ENCODE measurements at places on chromosomes 1 and 21.

DNA sequence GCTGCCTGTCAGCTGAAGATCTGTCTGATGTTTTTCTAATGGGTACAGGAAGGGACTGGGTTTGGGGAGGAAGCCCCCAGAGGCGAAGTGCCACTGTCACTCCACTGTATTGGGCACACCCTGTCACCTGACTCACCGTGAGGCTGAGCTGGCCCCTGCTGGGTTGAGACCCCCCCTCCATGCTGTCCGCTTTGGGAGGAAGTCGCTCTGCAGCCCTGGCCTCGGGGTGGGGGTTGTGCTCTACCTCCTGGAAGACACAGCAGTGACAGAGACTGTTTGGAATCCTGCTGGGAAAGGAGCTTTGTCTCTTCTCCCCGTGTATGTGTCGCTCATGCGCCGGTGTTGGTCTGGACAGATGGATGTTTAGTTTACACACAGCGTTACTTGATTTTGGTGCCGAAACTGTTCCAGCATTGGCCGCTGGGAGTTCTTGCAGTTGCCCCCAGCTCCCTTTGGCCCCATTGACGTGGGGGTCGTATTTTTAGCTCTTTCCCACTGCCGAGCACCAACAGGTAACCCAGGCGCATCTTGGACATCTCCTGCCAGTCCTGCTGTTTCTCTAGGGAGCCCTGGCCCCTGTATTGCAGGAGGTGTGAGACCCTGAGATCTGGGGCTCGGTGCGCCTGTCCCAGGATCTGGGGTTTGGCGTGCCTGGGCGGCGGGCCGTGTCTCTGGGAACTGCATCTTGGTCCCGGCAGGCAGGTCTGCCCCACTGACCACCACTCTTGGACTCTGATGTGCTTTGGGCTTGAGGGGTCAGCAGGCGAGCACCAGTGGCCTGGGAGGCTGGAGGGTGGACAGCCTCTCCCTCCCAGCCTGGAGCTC, 30.3 kb downstream of the SLX9 start:
- DNase-seq, result no peak

GRCh38 chr1:118984086-118984721, 3.9 kb downstream of the TBX15 start:
- no peak for DNase-seq

DNA sequence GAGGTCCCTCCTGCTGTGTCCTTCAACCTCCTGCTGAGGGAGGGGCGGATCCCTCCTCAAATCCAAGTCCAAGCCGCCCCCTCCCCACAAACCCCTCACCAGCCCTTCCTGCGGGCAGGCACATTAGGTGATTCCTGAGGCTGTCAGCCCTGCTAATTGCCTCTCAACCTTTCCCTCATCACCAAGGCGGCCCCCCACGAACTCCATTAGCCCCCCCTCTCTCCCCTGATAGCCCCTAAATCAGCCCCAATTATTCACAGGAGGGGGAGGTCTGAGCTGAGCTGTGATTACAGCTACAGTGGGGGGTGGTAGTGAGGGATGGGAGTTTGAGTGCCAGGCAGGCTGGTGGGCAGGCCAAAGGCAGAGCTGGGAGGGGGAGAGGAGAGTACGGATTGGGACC, 5.8 kb upstream of the PEAR1 start:
- DNase-seq, result no peak

DNA sequence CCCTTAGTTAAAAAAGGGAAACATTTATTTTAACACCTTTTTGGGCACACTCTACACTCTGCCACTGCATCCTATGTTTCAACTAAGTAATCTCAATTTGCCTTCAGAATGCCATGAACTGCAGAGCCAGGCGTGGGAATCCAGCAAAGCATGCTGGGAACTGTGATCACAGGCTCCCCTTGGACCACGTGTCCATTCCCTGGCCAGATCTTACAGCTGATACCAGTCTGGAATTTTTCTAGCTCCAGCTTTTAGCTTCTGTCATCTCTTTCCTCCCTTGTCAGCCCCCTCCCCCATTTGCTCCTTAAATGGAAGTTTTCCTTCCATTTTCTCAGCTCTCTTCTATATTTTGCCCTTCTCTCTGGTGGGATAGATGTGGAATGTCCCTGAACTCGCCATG, 29.4 kb downstream of the RCSD1 start:
- no peak for DNase-seq

- DNase-seq, result no peak
Observed at GRCh38 chr1:108590957-108591356, 31.1 kb downstream of the EEIG2 start.

GRCh38 chr1:109162626-109163025, 48.7 kb downstream of the ELAPOR1 start:
- no peak for DNase-seq

DNA sequence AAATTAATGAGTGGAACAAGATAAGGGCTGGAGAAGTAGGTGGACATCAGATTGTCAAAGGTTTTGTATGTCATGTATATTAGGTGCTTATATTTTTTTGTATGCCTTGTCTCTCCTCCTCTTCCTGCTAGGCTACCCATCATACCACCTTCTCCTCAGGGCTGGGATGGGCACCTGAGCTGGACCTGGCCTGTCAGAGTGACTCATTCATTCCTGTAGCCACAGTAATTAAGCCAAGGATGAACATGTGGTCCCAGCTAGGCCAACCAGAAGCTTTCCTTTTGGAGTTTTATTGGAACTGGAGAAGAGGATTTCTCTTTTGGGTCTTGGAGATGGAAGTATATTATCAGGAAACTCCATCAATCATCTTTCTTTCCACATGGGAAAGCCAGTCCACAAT, 21.2 kb downstream of the PTGS2 start:
- no peak for DNase-seq

DNA sequence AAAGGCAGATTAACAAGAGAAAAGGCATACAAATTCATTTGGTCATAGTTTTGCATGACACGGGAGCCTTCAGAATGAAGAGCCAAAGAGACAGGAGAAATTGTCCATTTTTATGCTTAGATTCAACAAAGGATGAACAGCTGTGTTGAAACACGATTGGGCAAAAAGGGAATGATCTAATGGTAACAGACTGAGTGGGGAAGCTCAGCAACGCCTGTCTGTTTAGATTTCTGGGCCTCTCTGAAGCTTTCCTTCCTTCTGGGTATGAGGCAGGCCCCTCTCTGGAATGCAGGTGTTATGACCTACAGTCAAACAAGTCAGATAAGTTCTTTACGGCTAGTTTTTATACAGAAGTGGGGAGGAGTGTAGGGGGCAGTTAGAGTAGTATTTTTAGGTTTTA, 154.6 kb downstream of the RGS7 start:
- DNase-seq, result no peak

DNA sequence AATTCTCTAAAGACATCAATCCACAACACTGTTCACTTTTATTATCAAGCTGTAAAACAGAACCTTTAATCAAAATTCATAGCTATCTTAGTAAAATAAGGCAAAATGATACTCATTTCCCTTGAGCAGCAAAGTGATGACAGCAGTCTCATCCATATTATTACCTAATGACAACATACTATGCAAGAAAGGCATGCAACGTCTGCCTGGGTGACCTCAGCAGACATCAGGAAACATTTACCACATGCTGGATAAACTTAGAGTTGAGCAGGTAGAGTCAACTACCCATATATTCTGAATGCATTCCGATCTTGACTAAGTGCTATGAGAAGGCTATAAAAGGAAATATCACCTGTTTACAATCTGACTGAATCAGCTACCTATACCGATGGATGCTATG, 145.1 kb downstream of the SIPA1L2 start:
- no peak for DNase-seq

DNA sequence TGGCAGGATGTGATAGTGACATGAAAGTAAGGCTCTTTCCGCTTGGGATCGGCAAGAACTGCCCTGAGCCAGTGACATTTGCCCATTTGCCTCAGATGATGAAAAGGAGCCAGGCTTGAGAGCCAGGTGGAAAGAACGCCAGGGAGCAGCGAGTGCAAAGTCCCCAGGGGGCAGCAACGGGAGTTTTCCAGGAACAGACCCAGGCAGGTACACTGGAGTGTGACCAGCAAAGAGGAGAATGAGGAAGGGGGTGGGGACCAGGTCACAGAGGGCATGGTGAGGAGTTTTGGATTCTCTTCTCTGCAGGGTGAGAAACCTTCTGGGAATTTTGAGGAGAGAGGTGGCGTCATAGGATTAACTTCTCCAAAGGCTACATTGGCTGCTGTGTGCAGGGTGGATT, 10.8 kb upstream of the ETS2 start:
- DNase-seq, result no peak

DNA sequence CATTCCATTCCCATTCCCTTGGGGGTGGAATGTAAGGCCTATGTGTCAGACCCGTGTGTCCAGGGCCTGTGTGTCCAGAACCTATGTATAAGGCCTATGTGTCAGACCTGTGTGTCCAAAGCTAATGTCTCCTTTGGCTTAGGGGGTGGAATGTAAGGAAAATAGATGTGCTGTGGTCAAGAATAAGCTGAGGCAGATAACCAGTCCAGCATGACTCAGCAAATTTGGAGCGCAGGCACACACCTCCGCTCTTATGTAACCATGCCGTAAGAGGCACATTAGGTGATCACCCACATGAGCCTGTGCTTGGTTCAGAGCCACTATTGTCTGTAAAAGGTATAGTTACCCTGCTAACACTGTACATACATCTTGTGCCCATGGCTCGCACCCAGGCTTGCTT, 150.8 kb upstream of the SGIP1 start:
- DNase-seq, result no peak

Measured in stimulated activated CD8-positive, alpha-beta memory T cell treated with anti-CD3 and anti-CD28 coated beads, Interleukin-4, amount 100 ng/mL, for 4 hours (primary cell).